ENCODE measurements at places on chromosomes 12 and 14.

DNA sequence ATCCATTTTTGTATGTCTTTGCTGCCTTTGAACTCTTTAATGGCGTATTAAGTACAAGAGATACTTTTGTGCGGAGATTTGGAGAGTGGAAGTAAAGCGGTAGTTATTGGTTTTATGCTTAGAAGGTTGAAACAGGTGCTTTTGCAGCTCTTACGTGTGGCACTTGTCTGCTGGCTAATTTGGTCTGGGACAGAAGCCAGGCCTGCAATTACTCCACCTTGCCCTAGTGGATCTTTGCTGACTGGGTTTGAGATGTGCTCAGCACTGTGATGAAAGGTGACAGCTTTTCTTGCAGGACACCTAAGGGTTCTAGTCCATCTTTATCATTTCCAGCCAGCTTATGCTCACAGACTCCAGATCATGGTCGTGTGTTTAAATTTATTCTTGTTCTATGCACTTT, 252.5 kb downstream of the RPL10L start:
- no peak for DNase-seq

DNA sequence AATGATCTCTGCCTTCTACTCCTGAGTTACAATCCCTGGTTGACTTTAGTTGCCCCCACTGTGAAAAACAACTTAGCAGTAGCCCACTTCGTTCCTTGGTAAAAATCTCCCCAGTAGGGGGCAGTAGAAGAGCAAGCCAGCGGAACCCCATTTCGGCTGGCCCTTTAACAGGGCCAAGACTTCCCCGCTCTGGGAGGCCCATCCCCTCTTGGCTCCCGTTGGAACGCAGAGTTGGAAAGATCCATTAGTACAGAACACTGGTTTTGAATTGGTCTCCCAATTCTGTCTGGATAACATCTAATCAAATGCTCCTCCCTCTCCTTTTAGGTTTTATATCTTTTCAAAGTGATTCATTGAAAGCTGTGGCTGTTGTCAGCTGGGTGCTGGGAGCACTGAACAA, 1133.3 kb downstream of the BCL11B start:
- peak; percentile 20 for DNase-seq

GRCh38 chr12:53601296-53601847, 24.8 kb downstream of the ATF7 start:
- no peak for DNase-seq

DNA sequence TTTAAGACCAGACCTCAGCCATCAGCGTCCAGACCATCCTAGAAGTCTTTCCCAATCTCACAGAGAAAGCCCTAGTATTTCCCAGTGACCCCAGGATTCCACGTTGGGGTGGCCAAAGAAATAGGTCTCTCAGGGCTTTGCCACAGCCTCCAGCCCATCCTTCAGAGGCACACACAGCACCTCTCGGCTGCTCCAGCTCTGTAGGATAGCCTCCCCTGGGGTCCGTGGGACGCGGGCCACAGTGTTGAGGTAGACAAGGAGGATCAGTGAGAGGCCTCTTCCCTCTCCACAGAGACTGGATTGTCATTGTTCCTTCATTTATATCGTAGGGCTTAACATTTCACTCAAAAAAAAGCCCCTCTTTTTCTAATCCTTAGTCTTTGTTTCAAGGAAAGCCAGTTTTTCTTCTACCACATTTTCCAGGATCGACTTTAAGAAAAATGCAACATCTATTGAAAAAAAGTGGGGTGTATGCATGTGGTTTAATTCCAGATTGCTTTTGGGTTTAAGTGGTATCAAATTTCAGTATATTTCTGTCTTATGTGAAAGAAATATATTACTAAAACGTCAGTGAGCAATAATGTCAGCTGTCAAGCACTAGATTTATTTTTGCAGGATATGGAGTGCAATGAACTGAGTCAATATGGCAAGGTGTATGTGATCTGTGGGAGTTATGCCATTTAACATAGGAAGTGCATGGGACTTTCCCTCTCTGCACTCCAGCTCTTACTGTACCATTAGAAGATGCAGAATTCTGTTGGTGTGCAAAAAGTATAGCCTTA, 187.5 kb downstream of the MSRB3 start:
- no peak for DNase-seq

- peak; percentile 68 for DNase-seq
Observed at GRCh38 chr14:51846631-51847488, 13.6 kb upstream of the GNG2 start.

- no peak for DNase-seq
Observed at GRCh38 chr14:76080025-76080424, 71.7 kb upstream of the GPATCH2L start.

DNA sequence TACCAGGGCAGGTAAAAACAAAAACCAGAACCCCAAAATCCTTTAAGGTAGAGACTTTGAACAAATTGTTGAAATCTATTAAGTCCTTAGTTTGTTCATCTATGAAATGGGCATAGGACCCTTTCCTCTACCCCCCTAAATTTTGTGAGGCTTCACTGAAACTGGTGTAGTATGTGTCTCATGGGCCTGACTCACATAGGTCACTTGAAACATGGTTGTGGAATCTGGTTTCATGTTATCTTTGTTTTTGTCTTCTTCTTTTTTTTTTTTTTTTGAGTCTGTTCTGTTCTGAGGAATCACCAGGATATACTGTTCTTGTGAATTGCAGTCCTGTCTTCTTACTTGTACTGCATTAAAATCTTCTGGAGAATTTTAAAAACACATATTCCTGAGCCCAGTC, 202.2 kb downstream of the KTN1 start:
- no peak for DNase-seq

GRCh38 chr12:46360908-46361666, 11.5 kb downstream of the SLC38A2 start:
- no peak for DNase-seq

DNA sequence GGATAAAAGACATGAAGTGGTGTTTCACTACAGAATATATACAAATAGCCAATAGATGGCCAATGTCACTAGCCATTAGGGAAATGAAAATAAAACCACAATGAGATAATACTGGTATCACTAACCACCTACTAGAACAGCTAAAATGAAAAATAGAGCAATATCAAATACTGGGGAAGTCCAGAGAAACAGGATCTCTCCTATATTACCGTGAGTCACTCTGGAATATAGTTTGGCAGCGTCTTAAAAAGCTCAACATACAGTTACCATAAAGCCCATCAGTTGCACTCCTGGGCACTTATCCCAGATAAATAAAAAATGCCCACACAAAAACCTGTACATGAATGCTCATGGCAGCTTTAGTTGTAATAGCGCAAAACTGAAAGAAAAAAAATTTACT, 101.7 kb downstream of the TMTC1 start:
- DNase-seq: no peak

DNA sequence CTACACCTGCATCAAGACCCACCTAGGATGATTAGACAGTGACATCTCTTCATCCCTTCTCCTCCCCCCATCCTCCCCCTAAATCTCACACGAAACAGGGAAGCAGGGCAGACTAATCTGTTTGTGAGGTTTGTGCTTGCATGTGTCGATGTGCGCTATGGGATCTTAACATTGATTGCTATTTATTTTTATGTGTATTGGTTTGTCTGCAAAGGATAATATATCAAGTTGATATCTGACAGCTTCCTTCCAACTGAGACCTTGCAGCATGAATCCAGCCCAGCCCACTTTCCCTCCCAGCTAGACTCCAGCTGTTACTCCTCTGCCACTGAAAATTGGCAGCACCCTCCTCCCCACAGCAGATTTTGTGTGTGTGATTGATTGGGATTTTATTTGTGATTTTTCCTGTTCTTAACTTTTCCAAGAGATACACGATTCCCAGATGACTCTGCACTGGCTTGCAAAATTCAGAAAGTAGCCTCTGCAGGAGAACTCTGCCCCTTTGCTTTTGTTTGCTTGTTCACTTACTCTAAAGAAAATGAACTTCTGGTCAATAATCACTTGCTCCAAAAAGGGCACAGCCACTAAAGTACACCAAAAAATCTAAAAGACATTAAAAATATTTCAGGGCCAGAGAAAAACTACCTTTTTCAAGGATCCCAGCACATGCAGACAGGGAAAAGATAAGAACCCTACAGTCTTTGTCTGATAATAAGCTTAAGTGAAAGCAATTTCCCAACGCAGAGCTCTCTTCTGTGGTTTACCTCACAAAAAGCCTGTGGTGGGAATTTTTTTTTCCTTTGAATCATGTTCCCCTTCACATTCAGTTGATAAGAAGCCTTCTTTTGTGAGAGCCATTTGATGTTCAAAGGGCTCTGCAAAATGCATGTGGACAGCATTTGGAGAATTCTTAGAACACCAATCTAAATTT, 222.1 kb downstream of the RPS29 start:
- DNase-seq: no peak

GRCh38 chr14:63100552-63100951, 55.3 kb upstream of the KCNH5 start:
- DNase-seq: no peak

DNA sequence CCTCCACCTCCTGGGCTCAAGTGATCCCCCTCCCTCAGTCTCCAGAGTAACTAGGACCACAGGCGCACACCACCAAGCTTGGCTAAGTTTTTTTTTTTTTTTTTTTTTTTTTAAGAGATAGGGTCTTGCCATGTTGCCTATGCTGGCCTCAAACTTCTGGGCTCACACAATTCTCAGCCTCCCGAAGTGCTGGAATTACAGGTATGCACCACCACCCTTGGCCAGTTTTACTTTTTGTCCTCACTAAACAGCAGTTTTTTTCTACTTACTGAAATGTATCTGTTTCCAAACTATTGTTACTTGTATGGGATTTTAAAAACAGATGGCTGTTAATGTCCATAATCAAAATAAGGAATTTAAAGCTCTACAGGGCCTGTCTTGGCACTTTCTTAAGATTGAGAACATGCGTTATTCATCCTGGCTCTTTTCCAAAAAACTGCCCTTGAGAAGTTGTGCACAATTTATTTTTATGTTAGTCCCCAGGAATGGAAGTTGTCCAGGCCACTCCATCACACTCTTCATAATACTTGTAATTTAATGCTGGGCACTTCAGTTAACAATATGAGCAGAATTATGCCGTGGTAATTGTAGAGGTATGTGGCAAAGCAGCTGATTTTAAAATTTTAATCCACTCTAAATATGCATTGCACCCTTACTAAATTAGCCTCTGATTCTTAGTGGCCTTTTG, 51.9 kb upstream of the REP15 start:
- no peak for DNase-seq

DNA sequence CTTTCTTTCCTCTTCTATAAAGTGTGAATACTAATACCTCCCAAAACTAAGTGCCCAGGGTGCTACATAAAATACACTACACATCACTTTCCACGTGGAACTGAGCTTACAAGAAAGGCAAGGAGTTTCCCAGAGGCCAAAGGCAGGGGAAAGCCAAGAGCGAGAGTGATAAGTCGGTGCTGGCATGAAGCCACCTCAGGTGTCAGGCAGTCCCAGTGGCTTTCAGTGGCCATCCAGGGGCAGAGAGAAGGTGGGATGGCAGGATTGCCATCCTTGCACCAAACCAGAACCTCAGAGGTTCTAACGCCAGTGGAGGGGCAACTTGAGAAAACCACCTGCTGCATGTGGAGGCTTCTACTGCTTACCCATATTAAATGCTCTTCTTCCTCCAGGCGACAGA, 79.7 kb upstream of the DIO3 start:
- peak; percentile 7 for DNase-seq

GRCh38 chr12:111086947-111087700, 166.7 kb upstream of the MYL2 start:
- DNase-seq: no peak

DNA sequence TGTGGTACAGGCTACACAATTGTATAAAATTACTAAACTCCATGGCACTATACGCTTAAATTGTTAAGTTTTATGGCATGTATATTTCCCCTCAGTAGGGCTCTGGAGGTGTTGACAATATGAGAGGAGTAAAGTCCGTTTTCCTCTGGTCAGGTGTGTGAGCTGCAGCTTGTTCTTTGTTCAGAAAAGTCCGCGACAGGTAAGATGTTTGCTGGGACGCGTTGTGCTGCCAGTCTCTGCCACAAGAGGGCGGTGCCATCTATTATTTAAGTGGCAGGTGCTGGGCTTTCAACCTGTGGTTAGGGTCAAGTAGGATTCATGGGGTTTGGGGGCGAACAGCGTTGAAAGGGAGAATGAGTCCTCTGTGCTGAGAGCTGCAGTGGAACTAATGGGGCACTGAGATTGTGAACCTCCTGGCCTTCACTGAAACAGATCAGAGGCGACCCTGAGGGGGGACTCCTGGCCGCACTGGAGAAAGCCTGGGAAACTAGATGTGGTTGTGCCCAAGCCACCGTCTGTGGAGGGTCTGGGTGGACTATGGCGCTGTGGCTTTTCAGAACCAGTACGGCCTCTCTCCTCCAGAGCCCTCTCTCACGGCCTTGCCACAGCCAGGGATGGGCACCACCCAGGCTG, 179.0 kb downstream of the SLC15A4 start:
- peak; percentile 24 for DNase-seq

- DNase-seq: no peak
Observed at GRCh38 chr12:99926511-99927169, 58.1 kb downstream of the ANKS1B start.

GRCh38 chr12:7667125-7667524, 1.4 kb upstream of the APOBEC1 start:
- no peak for DNase-seq

- DNase-seq: no peak
Observed at GRCh38 chr12:107088912-107089311, 4.4 kb downstream of the CRY1 start.

- DNase-seq: peak; percentile 74
Observed at GRCh38 chr12:122871851-122872780, 23.8 kb downstream of the VPS37B start.

- DNase-seq: no peak
Observed at GRCh38 chr12:18068355-18068754, 21.6 kb downstream of the RERGL start.

DNA sequence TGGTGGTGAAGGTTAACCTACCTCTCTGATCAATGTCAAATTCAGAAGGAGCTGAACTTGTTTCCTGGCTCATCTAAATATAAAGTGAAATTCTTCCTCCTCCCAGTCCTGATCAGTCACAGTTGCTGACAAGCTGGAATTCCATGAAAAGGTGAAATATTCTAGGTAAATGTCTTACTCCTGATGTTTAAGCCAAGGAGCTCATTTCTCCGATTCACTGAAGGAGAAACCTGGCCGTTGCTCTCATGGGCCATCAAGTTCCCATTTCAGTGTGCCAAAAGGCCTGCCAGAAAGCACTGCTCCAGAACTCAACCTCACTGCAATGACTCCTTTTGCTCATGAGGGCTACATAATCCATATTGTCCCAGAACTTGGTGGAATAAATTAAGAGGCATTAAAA, 707.5 kb downstream of the GALC start:
- DNase-seq: no peak

GRCh38 chr14:65225299-65226159, 123.2 kb upstream of the MAX start:
- no peak for DNase-seq

DNA sequence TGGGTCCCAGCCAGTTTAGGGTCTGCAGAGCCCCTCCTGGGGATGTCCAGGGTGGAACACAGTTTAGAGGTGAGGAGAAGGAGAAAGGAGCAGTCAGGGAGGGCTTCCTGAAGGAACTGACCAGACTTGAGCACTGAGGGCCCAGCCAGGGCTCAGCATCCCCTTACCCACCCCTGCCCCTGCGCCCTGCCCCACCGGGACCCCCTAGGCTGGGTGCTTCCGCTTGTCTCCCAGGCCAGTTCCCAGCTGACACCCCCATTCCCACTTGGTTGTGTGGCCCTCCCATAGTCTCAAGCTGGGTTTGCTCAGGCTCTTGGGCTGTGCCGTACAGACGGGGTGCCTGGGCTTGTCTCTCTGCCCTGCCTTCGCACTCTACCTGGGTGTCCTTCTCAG, 26.3 kb upstream of the KIF26A start:
- DNase-seq: peak; percentile 8

All from femur (tissue), 1 donor.